Pericardium fibroblast (primary cell): ENCODE measurements at places on chromosomes 3 and 15. TPM values are rescaled to one million over a fixed set of nuclear protein-coding genes. Genes with fewer than 3 reads are reported as not detected.

Gene DNAH1
- total RNA-seq = 1.2 and 5.0 TPM in 2 replicates

Gene STRIT1
- not detected in 2 replicates for total RNA-seq

Gene TMEM108
- total RNA-seq = 0.23 and 0.85 TPM in 2 replicates

Gene GOLGA6L7
- not detected in 2 replicates for total RNA-seq
